Cerebellar cortex (tissue), 1 donor: ENCODE measurements at places on chromosomes 2 and 18.

GRCh38 chr2:197416268-197416667 lies 18.6 kb downstream of the SF3B1 start:
- DNase-seq, result no peak

DNA sequence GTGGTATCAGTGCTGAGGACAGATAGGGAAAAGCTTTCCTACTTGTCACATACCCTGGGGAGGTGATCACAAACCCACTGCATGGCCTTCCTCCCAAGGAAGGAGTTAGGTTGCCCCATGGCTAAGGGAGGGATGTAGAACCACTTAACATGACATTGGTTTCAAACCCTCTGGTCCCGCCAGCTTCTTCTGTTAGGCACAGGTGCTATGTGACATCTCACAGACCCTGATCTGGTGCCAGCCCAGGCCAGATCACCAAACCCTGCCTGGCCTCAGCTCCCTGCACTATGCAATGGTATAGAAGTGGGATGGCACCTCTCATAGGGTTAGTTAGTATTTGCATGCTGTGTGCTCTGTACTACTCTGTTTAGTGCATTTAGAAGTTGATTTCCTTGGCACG lies 58.0 kb downstream of the TCF7L1 start:
- DNase-seq, result no peak

- DNase-seq, result no peak
These were observed 25.7 kb downstream of the HJURP start for GRCh38 chr2:233828546-233829192.

GRCh38 chr2:56580242-56580641 lies 396.5 kb downstream of the CCDC85A start:
- no peak for DNase-seq
